Skeletal muscle cell (primary cell): ENCODE measurements at places on chromosomes 4 and X.
A peak's percentile ranks its signal among the peaks of the same experiment; 100 is the strongest.

- no peak for DNase-seq
Observed at GRCh38 chr4:11408233-11408967, 20.3 kb downstream of the HS3ST1 start.

GRCh38 chr4:39873823-39874222 is 103.9 kb downstream of the PDS5A start:
- no peak for DNase-seq

DNA sequence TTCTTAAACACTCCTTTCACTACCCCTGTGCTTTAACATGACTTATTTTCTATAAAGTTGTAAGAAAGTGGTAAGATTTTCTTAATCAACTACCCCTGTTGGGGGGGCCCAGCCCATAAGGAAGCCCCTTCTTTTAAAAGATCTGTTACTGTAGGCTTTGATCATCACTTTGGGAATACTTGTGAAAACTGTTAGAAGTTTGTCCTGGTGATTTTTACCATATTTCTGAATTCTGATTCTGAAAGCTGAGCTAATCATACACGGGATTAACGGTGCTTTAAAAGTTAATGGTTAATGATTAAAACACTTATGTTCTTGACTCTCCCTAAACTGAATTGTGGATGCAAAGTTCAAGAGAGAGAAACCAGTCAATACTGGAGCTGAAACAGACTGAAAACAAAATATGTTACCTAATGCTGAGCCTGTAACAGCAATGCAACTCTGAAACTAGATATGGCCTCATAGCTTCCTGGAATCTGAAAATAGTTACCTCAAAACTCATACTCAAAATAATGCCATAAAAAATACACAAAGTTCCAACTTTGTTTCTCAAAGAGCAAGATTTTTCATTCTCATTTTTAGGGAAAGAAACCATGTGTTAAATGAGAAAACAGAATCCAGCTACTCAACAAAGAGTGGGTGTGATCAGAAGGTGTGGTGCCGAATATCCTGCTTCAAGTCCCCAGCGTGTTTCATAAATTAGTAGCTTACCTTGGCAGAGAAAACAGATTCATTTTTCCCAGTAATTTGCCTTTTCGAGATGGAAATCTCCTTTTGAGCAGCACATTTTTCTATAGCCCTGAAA is 31.6 kb downstream of the ADH7 start:
- peak; percentile 46 for DNase-seq

GRCh38 chr4:10747186-10747585 is 62.6 kb upstream of the CLNK start:
- DNase-seq, result no peak

GRCh38 chr4:123200051-123200940 is 196.3 kb upstream of the SPRY1 start:
- no peak for DNase-seq

DNA sequence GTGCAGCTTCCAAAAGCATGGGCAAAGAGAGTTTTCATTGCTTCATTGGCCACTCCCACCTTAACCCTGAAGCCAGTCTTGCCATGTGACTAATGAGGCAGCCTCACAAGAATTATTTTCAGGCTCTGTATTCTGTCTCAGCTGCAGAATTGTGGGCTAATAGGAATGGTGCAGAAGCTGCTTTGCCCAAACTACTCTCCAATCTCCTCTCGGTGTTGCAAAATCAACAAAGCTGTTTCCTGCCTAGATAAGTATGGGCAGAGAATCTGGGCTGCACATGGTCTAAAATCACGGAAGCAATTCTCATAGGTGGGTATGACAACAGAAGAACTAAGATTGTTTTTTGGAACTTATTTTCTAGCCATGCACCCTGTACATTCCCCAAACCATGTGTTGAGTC is 31.4 kb downstream of the PPP1R2C start:
- no peak for DNase-seq

DNA sequence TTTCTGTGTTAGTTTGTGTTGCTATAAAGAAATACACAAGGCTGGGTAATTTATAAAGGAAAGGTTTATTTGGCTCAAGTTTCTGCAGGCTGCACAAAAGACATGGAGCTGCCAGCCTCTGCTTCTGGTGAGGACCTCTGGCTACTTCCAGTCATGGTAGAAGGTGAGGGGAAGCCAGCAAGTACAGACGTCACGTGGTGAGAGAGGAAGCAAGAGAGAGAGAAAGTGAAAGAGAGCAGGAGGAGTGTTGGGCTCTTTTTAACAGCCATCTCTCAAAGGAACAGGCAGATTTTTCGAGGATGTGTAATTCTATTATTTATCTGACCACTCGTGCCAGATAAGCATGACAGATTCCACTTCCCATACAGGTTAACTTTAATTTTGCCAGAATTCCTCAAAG is 1199.1 kb downstream of the ADGRL3 start:
- DNase-seq, result no peak

DNA sequence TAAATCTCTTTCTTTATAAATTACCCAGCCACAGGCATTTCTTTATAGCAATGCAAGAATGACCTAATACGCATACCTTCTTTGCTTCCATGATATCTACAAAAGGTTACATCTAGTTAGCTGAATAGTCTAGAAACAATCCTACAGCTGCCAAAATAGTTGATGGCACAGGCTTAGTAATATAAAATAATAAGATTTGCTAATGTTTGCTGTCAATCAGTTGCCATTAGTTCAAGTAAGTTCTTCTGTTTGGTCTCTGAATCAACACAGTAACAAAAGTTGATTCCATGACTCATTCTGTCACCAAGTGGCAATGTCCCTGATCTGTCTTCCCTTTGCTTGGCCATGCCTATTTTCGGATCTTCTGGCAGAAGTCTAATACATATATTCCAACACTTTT is 470.2 kb downstream of the SPRY1 start:
- DNase-seq, result no peak

- no peak for DNase-seq
Observed at GRCh38 chr4:139767168-139767567, 101.5 kb downstream of the MGST2 start.

DNA sequence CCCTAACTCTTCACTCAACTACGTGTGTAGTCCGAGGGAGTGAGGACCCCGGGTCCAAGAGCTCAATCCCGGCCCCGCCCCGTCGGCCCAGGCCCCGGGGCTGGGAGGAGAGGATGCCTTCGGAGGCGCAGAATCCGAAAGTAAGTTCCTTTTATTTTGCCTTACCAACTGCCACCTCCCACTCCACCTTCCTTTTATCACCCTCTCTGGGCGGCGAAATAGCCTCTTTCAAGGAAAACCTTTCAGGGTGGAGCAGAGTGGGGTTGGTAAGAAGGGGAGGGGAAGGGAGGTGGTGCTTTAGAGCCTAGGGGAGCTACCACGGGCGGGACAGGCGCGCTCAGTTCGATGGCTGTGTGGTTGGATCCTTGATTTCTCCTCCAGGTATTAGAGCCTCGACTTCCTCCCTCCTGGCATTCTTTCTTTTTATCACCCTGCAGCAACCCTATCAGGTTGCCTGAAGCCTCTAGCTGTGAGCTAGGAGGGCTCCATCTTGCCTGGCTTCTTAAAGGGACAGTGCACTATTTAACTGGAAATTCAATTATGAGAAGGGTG is 191.2 kb downstream of the RRAGB start:
- no peak for DNase-seq

- DNase-seq, result no peak
Observed at GRCh38 chr4:85243857-85244256, 231.1 kb upstream of the ARHGAP24 start.

DNA sequence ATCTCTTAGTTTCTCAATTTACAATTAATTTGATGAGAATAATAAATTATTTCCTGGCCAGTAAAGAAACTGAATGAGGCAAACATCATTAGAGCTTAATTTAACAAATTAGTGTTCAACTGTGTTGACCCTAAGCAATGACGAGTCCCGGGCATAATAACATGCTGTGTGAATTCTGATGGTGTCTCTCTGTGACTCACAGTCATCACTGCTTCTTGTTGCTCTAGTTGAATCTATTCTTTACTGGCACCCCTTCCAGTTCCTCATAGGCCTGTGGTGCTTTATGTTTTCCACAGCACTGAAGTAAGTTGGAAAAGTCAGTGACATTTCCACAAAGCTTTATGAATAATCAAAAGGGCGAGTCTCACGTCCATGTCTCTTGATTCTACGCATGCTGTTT is 57.7 kb upstream of the SLC7A11 start:
- DNase-seq, result no peak

DNA sequence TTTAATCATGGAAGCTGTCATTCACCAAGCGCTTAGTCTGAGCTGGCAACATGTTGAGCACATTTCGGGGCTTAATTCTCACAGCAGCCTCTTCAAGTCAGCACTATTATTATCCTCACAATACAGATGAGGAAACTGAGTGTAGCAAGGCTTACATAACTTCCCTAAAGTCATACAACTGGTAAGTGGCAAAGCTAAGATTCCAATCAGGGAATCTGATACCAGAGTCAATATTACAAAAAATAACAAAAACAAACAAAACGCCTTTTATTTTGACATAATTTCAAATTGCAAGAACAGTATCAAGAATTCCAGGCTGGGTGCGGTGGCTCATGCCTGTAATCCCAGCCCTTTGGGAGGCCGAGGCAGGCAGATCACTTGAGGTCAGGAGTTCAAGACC is 120.4 kb upstream of the DUSP21 start:
- no peak for DNase-seq

DNA sequence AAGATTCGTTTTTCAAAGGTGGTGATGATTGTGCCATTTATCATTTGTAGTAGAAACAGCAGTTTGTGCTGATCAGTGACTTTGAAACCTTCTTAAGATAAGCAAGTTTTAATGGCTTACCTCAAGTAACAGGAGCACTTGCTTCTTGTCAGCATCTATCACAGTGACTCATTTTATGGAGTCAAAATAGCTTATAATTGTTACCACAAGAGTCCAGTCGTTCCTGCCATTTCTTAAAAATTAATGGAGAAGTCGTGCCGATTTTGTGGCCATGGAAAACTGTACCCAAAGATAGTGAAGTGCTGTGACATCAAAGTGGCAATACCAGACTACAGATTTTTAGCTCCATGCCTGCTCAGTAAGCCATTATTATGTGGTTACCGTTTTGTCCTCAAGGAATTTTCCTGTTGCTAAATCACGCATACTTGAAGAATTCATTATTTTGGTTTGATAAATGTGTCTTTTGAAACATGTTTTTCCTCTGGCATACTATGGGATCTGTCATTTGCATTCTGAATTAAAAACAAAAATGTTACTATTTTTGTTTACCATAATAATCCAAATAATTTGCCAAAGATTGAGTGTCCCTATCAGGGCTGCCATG is 129.9 kb downstream of the CBR4 start:
- no peak for DNase-seq

- DNase-seq, result no peak
Observed at GRCh38 chr4:7772711-7773385, 166.8 kb downstream of the AFAP1 start.

GRCh38 chr4:184824081-184824775 is 1.5 kb downstream of the ACSL1 start:
- no peak for DNase-seq

DNA sequence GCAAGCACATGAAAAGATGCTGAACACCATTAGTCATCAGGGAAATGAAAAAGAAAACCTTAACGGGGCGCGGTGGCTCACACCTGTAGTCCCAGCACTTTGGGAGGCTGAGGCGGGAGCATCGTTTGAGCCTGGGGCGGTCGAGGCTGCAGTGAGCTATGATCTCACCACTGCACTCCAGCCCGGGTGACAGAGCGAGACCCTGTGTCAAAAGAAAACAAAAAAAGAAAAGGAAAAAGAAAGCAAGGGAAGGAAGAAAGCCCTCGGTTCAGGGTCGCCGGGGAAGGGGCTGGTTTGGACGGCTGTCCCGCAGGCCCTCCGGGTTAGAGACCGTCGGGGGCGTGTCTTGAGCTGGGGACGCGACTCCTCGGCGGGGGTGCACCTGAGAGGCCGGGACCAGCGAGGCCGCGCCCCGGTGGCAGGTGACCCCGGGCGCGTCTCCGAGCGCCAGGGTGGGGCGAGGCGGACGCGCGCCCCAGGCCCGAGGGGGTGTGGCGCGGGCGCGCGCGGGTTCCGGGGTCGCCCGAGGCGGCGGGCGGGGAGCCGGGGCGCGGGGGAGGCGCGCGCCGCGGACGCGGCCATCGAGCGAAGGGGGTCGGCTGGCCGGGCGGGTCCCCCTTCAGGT is 478 bp upstream of the PLXNA3 start:
- DNase-seq, result no peak

- no peak for DNase-seq
Observed at GRCh38 chr4:85430697-85431096, 44.3 kb upstream of the ARHGAP24 start.

DNA sequence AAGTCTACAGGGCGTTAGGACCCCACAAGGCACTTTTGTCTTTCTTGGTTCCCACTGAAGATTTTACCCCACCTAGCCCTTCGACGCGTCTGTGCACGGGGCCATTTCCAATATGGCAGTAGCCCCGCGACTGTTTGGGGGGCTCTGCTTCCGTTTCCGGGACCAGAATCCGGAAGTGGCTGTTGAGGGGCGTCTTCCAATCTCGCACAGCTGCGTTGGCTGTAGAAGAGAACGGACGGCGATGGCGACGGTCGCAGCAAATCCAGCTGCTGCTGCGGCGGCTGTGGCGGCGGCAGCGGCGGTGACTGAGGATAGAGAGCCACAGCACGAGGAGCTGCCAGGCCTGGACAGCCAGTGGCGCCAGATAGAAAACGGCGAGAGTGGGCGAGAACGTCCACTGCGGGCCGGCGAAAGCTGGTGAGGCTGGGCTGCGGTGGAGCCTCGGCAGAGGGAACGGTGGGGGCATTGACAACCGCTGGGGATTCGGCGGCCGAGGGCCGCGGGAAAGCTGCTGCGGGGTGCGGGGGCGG is at the start of gene USP11:
USP11 (plus strand) TSS at position 207 of the 530 bp plus-strand sequence; CDS start at position 242, 35 bp downstream.
- no peak for DNase-seq

DNA sequence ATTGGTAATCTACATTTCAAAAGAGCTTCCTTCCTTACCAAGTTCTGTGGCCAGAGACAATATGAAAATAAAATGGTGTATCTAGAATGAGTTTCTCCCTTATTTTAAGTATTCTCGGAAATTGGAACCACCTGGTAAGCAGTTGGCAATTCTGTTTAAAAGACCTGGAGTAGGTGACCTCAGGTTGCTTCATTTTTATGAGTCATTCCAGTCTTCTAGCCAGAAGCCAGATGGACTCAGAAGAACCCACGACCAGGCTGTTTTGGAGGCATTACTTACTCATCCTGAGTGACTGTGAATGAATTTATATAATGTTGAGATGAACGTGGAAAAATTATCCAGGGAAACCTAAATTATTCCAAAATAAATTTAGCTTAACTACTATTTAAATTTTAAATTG is 9.1 kb downstream of the BMPR1B start:
- peak; percentile 38 for DNase-seq

DNA sequence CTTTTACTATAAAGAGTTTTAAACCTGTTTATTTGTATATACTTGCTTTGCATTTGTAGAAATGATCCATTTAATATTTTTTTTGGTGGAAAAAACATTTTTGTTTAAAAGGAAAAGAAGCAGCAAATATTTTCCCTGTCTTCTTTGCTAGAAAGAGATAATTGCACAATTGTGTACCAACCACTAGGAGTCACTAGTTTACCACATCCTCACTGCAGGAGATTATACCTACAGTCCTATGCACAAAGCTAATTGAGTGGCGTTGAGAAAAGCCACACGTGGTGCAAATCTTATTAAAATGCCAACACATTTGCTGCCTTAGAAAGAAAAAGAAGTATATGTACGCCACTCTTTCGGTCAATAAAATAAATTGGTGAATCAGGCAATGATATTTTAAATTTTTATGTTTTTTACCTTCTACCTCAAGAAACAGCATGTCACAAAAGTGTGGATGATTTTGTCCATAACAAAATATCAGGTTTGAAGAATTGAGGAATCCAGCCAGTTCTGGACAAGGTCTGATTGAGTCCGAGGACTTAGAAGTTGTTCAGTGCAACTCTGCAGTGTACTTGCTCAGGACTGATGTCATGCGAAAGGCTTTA is 102.9 kb downstream of the GRXCR1 start:
- peak; percentile 2 for DNase-seq
